ENCODE measurements at places on chromosomes 5 and 9.

DNA sequence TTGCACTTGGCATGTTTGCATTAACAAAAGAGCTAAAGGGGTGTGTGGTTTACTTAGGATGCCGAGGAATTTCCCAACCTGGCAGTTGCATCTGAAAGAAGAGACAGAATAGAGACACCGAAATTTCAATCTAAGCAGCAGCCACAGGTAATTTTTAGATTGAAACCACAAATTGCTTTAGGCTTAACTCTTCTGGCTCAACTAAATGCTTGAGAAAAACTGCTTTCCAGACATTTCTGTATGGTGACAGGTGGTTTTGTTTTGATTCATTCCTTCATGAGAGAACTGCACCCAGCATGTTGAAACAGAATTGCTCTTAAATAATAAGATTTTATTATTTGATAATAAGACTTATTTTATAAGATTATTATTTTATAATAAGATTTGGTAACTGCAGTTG lies 21.5 kb downstream of the SECISBP2 start:
- DNase-seq: no peak

- DNase-seq: no peak
These were observed 28.6 kb downstream of the IDNK start for GRCh38 chr9:83651558-83651957.

DNA sequence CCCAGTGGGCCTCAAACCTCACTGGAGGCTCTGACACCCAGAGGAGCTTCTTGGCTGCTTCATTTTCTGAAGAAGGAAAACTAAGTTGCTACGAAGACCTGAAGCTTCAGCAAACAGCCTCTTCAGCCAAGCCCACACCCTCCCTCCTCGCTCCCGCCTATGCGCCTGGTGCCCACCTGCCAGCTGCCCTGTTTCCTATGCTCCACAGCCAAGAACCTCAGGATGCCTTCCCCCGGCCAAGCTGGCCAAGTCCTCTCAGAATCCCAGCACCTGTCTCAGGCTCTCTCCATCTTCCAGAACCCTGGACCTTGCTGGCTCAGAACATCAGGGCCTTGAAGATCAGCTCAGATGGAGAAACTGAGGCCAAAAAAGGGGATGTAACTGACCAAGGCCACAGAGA lies 60.4 kb downstream of the STK10 start:
- no peak for DNase-seq

- no peak for DNase-seq
These were observed 10.3 kb upstream of the AK1 start for GRCh38 chr9:127887792-127888191.

- DNase-seq: peak; percentile 49
These were observed 844 bp upstream of the MCCC2 start for GRCh38 chr5:71586052-71586940.

DNA sequence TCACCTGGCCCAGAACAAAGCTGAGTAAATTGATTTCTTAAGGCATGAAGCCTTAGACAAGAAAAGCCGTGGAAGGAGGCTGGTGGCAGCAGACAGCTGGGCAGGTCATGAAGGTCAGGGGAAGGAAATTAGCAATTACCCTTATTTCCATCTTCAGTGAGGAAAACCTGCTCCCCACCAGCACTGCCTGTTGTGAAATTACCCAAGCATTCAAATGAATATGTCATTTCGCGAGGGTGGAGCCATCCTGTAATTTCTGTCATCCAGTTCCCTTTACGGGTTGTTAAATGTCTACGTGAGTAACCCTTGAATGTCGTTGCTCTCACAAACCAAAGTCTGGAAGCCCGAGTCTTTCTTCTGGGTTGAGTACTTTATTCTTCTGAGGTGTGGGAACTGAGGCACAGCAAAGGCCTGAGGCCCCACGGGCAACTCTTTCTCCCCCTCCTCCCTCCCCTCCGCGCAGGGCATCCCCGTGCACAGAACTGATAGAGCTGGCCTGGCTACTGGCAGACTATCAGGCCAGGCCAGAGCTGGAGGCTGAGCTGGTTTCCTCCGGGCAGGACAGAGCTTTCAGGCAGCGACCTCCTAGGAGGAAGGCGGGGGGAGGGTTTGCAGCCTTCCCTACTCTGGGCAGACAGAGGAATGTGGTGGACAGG lies 22.0 kb upstream of the AK3 start:
- no peak for DNase-seq

- no peak for DNase-seq
These were observed 127.9 kb upstream of the PALM2AKAP2 start for GRCh38 chr9:109652112-109652511.

Data from activated CD8-positive, alpha-beta memory T cell treated with anti-CD3 and anti-CD28 coated beads, Interleukin-2, amount 10 ng/mL, durations not matched to agents 7 days and 5 days (primary cell).